ENCODE measurements at places on chromosomes 3 and 15.
A peak's percentile ranks its signal among the peaks of the same experiment; 100 is the strongest.

- DNase-seq, result no peak
Observed at GRCh38 chr15:72472992-72473610, 1.0 kb upstream of the ARIH1 start.

GRCh38 chr3:134406331-134407238 lies 32.3 kb upstream of the AMOTL2 start:
- DNase-seq, result no peak

- DNase-seq, result no peak
Observed at GRCh38 chr3:55515550-55516246, 28.6 kb upstream of the WNT5A start.

- no peak for DNase-seq
Observed at GRCh38 chr3:187261541-187261969, 30.0 kb downstream of the MASP1 start.

DNA sequence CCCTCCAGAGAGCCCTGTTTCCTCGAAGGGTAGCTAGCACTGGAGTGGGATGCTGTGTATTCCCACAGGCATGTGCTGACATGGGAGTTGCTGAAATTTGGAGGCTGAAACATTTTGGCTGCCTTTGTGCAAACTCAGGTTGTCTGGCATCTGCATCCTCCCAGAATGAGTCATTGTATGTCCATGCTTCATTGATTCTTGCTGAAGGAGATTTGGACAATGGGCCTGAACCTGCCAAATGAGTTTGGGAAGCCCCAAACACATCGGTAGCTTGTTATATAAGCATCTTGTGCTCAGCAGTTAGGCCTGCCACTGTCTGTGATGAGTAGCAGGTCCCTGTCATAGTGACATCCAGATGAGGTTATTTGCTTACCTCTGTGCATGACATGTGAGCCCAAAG lies 160.0 kb downstream of the IL5RA start:
- no peak for DNase-seq

DNA sequence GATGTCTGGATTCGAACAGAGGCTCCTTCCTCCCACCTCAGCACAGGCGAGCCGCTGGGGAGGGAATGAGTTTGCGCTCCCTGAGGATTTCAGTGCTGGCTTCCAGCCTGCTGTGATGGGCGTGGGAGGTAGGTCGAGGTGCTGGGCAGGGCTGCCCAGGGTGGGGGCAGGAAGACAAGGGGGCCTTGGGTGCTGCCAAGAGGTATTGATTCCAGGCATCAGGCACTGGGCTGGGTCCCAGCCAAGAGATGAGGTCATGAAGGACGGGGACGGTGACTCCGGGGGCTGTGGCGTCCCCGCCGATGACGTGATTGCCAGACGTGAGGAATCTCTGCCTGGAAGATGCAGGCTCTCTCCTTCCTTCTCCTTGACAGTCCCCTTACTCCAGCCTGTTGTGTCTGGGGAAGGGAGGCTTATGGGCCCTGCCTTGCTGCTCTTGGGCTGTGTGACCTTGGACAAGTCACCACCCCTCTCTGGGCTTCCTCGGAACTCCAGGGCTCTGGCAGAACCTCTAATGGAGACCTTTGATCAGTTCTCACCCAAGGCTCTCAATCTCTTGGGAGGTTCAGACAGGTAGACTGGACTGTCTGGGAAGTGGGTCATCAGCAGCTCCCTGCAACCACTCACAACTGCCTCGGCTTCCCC lies 116.8 kb downstream of the FBLN2 start:
- DNase-seq, result no peak

DNA sequence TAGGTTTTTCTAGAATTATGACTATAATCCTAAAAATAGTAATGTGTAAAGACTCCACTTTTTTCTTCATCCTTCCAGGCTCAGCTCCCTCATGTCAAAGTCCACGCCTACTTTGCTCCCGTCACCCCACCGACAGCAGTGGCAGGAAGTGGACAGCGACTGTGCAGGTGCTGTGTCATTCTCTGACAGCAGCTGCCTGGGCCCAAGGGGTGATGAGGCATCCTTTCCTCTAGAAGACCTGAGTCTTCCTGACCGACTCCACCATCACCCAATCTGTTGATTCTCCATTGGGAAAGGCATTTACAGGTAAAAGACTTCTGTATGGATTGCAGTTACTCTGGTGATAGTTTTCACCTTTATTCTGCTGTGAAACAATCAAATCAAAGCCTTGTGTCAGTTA lies 54.8 kb downstream of the UBP1 start:
- DNase-seq, result peak; percentile 15

- no peak for DNase-seq
Observed at GRCh38 chr15:73984208-73984979, 7.7 kb downstream of the STOML1 start.

DNA sequence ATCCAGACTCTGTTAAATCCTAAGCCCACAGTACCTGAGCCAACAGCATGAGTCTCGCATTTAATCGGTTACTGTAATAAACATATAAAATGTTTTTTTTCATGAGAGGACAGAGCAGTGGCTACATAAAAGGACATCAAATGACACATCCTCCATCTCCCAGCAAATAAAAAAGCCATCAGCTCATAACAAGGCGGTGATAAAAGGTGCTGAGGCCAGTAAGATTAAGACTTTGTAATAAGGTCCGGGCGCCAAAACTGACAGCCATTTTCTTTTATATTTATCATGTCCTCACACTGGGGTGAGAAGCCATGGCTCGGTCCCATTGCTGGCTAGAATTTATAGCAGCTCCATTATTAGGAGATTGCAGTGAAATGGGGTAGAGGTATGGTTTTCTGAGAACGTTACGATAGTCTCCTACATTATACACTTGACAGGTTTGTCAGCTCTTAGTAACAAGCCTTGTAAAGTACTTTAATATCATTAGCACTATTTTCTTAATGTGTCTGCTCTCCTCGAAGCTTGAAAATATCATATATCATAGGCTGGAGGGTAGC lies 977.8 kb upstream of the NR2F2 start:
- DNase-seq, result no peak

- peak; percentile 34 for DNase-seq
Observed at GRCh38 chr15:63905558-63906265, 72.0 kb upstream of the HERC1 start.

- no peak for DNase-seq
Observed at GRCh38 chr3:71503525-71504249, 79.8 kb downstream of the FOXP1 start.

- no peak for DNase-seq
Observed at GRCh38 chr3:57007521-57008460, 52.7 kb upstream of the SPATA12 start.

- DNase-seq, result no peak
Observed at GRCh38 chr3:61526308-61526707, 35.1 kb upstream of the PTPRG start.

- DNase-seq, result no peak
Observed at GRCh38 chr3:38086496-38086895, 47.5 kb downstream of the DLEC1 start.

GRCh38 chr3:42205800-42206514 lies 60.0 kb downstream of the CCK start:
- DNase-seq, result no peak

DNA sequence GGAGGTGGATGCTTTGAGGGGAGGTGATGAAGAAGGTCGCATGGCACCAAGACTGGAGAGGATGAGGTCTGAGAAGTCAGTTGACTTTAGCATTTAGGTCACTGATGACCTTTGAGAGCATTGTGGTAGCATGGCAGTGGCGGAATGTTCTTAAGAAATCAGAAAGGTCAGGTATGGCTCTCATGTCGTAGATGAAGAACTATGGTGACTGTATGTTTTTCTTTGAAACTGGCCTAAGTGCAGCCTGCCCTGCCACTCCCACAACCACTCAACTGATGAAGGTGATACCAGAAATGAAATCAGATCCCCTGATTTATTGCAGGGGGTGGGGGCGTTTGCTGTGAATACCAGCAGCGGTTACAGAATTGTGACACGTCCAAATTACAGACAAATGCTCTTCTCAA lies 102.6 kb downstream of the ITPR1 start:
- no peak for DNase-seq

DNA sequence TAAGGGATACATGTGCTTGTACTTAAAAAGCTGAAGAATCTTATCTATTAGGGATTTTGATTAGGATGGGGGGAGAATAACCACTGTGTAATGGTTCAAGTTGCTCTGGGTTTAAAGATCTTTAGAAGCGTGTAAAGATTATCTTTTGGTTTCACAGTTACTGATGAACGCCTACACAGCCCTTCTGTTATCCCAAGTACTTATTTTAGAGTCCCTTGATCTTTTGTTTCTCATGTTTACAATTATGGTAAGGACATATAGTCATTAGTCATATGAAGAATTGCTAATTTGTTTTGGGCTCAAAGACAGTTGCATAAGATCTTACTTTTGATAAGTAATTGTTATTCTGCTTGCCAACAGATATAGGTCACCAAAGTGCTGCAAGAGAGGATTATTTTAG lies 160.1 kb downstream of the PLCL2 start:
- DNase-seq, result no peak

DNA sequence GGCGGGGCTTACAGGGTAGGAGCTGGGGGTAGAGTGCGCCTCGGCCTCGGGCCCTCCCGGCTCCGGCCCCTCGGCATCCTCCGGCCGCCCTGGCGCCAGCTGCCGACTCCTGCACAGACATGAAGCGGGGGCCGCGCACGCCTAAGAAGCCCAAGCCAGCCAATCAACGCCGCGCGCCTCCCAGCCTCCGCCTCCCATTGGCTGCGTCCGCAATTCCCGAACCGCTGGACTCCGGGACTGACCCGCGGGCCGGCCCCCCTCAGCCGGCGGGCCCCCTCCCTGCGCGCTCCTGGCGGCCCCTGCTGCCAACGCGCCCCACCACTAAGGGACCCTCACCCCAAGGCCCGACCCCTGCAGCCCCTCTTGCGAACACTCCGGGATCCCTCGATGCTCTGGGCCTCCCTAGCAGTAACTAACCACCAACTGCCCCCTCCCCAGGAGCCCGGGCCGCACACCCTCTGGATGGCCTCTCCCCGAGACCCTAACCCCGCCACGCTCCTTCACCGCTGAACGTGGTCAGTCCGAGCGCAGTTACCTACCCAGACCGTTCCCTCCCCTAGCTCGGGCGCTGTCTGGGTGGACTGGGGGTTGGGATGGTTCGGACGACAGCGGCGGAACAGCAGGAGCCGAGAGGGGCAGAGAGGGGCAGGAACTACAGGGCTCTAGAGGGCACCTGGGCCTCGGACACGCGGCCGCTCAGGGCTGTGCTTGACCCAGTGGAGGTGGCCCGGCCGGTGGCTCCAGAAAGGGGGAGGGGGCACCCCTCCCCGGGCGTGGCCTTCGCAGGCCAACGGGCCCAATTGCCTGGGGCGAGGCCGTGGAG lies 5.0 kb downstream of the GATA2 start:
- no peak for DNase-seq

GRCh38 chr15:89822951-89823711 lies 8.5 kb upstream of the ANPEP start:
- peak; percentile 56 for DNase-seq

DNA sequence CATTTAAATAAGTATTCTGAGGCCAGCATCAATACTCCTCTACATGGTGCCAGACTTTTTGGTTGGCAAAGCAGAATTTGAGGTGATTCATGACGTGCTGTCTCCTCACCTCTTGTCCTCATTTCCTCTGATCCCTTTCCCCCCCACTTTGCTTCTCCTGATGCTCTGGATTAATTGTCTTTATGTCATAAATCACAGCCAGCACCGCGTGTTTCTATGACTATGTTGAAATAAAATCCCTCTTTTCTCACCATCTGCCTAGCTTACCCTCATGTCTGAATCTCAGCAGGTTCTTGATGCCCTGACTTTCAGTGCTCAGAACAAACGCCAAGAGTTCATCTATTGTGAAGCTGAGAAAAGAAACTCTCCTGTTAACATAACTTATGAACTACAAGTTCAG lies 19.7 kb upstream of the PTPRG start:
- DNase-seq, result no peak

DNA sequence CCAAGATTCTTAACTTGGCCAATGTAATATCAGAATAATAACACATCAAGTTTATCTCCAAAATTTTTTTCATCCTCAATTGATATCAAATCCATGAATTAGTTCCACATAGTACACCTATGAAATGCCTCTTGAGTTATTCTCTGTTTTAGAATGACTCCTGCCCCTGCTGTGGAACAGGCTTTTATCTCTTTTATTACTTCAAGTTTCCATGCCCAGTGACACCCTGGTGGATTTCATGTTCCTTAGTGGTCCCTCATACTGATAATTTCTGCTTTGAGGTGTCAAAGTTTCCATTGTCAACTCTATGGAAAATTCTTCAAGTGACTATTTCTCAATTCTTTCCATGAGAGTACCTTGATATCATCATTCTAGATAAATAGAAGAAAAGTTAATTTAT lies 24.6 kb downstream of the PLSCR1 start:
- no peak for DNase-seq

Measured in CD4-positive, alpha-beta T cell treated with Interleukin-1 beta for 1 hour (primary cell).